ENCODE measurements at places on chromosomes 1 and 21.

- no peak for DNase-seq
Measured at GRCh38 chr1:28343405-28343804, 14.6 kb downstream of the MED18 start.

DNA sequence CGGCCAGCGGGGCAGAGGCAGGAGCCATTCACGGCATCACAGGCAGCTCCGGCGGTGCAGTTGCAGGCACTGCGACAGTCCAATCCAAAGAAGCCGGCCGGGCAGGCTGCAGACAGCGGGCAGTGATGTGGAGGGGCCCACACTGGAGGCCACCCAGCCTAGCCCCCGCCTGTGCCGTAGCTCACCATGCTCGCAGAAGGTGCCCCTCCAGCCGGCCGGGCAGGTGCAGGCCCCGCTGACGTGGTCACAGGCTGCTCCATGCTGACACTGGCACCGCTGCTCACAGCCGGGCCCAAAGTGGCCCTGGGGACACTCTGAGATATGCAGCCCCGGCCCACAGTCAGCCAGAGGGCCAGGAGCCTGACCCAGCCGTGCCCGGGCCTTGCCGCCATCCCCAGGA is 45.1 kb downstream of the ARHGEF16 start:
- DNase-seq = no peak

- DNase-seq = no peak
Measured at GRCh38 chr1:87220993-87221392, 107.7 kb upstream of the LMO4 start.

DNA sequence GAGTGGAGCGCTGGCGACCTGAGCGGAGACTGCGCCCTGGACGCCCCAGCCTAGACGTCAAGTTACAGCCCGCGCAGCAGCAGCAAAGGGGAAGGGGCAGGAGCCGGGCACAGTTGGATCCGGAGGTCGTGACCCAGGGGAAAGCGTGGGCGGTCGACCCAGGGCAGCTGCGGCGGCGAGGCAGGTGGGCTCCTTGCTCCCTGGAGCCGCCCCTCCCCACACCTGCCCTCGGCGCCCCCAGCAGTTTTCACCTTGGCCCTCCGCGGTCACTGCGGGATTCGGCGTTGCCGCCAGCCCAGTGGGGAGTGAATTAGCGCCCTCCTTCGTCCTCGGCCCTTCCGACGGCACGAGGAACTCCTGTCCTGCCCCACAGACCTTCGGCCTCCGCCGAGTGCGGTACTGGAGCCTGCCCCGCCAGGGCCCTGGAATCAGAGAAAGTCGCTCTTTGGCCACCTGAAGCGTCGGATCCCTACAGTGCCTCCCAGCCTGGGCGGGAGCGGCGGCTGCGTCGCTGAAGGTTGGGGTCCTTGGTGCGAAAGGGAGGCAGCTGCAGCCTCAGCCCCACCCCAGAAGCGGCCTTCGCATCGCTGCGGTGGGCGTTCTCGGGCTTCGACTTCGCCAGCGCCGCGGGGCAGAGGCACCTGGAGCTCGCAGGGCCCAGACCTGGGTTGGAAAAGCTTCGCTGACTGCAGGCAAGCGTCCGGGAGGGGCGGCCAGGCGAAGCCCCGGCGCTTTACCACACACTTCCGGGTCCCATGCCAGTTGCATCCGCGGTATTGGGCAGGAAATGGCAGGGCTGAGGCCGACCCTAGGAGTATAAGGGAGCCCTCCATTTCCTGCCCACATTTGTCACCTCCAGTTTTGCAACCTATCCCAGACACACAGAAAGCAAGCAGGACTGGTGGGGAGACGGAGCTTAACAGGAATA is 4.2 kb downstream of the TFAP2E start:
- DNase-seq = peak; percentile 71

GRCh38 chr1:7783178-7783711 is 846 bp upstream of the PER3 start:
- DNase-seq = no peak

- peak; percentile 58 for DNase-seq
Measured at GRCh38 chr1:39091845-39092645, 65.9 kb downstream of the NDUFS5 start.

GRCh38 chr1:248015803-248016202 is 2.3 kb downstream of the OR2L5 start:
- DNase-seq = no peak

DNA sequence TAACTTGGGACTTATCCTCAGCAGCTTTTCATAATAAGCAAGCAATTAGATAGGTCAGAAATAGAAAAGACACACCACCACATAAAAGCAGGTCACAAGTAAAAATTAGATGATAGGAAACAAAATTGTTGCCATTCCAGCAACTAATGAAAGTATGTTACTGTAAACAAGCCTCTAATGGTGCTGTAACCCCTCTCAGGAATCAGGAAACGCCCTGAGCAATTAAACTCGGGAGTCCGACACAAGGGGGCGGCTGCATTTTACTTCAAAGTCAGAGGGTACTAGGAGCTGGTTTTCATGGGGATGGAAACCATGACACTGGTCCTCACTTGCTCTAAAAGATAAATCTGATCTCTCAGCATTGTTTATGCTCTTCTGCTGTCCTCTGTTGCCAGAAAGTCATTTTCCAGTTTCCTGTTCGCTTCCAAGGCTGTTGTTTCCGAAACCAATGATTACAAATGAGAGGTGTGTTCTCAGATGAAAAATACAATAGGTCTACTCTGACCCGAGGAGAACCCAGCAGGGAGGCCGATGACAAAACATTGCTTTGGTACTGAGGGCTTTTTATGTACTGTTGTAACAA is 93.4 kb downstream of the TGFBR3 start:
- DNase-seq = no peak

GRCh38 chr1:147545133-147545532 is 3.8 kb downstream of the BCL9 start:
- DNase-seq = peak; percentile 79

GRCh38 chr1:18513995-18514394 is 33.3 kb downstream of the KLHDC7A start:
- no peak for DNase-seq

GRCh38 chr1:22975694-22976093 is 3.0 kb upstream of the LACTBL1 start:
- DNase-seq = no peak

All from CD8-positive, alpha-beta T cell (primary cell).